ENCODE measurements at places on chromosomes 4 and X. TPM values are rescaled to one million over a fixed set of nuclear protein-coding genes. Genes with fewer than 3 reads are reported as not detected.
A peak's percentile ranks its signal among the peaks of the same experiment; 100 is the strongest.

The ZRSR2 gene
- total RNA-seq: 15.2 TPM

The DNAAF6 gene
- not detected for total RNA-seq

The PRICKLE3 gene
- 0.28 TPM for total RNA-seq

The MAGEC2 gene
- not detected for total RNA-seq

The TEX11 gene
- total RNA-seq: 0.03 TPM

The AWAT2 gene
- total RNA-seq: not detected

The PNMA5 gene
- total RNA-seq: not detected

The IGFBP7 gene
- total RNA-seq: 0.86 TPM

The FAM9B gene
- not detected for total RNA-seq

DNA sequence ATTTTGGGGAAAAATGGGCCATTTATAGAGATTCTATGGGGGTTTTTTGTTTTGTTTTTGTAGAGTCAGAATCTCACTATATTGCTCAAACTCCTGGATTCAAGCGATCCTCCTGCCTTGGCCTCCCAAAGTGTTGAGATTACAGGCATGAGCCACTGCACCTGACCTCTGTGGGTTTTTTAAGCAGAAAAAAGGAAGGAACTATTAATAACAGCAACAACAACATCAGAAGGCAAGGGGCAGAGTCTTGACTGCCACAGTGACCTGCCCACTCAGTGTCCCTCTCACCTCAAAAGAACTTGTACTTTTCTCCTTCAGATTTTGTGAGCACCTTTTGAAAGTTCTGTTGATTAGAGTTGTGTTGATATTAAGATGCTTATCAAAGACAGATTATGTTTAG, 48.1 kb downstream of the FNIP2 start:
- H3K27me3 ChIP-seq: no peaks in the 10 kb centered on the region
- no peak overlapping the region for H3K27ac ChIP-seq
- no peak overlapping the region for H3K4me3 ChIP-seq
- no peaks in the 10 kb centered on the region for H3K4me1 ChIP-seq

- H3K4me1 ChIP-seq: peaks cover 7% of the 10 kb centered on the region
- H3K4me3 ChIP-seq: no peak overlapping the region
- no peaks in the 10 kb centered on the region for H3K27me3 ChIP-seq
Observed at GRCh38 chr4:111208970-111209369, 586.1 kb upstream of the PITX2 start.

- no peaks in the 10 kb centered on the region for H3K36me3 ChIP-seq
- no peak for DNase-seq
- H3K4me1 ChIP-seq: no peaks in the 10 kb centered on the region
- no peak overlapping the region for H3K4me3 ChIP-seq
- no peaks in the 10 kb centered on the region for H3K27me3 ChIP-seq
- H3K27ac ChIP-seq: no peak overlapping the region
Observed at GRCh38 chr4:42445038-42445437, 47.8 kb downstream of the SHISA3 start.

DNA sequence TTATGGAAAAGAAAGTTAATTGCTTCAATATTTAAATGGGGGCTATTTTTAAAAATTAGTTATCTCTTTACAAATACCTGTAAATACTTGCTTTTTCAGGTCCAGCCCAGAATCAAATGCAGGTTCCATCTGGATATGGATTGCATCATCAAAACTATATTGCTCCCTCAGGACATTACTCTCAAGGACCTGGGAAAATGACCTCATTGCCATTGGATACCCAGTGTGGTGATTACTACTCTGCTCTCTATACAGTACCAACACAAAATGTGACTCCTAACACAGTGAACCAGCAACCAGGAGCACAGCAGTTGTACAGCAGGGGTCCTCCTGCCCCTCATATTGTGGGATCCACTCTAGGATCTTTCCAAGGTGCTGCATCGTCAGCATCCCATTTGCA, 29.2 kb downstream of the SEC24B start:
- H3K27ac ChIP-seq: no peak overlapping the region
- no peak for DNase-seq
- H3K4me1 ChIP-seq: no peaks in the 10 kb centered on the region
- no peaks in the 10 kb centered on the region for H3K27me3 ChIP-seq
- peaks cover 15% of the 10 kb centered on the region for H3K36me3 ChIP-seq

DNA sequence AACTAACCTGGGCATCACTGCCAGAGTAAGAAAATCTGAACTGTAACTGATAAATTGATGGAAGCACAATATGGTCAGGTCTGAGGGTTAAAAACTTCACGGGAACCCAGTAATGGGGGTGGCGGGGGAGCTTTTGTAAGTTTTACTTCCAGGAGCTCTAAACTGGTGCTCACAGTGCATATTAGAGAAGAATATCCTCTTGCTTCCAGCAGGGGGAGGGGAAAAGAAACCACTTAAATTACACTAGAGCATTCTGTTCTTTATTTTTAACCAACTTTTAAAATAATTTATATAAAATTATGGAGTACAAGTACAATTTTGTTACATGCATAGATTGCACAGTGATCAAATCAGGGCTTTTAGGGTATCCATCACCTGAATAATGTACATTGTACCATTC, 33.7 kb downstream of the WDR17 start:
- H3K27ac ChIP-seq: no peak overlapping the region
- no peaks in the 10 kb centered on the region for H3K27me3 ChIP-seq
- H3K4me3 ChIP-seq: no peak overlapping the region
- no peak for DNase-seq

DNA sequence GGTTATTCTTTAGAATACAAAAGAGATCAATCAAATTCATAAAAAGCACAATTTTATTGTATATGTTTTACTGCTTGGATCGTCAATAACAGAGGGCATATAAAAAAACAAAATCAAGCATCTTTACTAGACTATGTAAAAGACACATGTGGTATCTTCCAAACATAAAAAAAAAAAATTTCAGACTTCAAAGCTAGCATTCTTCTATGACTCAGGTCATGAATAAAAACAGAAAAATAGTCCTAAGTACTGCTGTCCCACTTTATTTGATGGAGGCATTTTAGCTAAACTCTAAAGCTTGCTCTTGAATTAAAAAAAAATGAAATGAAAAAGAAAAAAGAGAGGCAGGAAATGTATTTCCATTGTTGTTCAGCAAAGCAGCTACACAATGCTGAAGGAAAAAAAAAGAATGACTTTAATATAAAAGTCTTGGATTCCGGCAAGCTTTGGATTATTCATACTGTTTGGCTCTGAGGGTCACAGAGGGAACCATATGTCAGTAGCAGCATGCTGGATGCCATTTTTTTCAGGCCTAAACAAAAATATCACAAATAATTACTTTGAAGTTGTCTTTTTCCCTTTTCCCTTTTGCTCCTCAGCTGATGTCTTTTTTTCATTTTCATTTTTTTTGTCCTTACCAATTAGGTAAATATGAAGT, 249.1 kb upstream of the DIAPH2 start:
- DNase-seq: no peak
- H3K4me3 ChIP-seq: no peak overlapping the region
- H3K4me1 ChIP-seq: no peaks in the 10 kb centered on the region
- H3K27me3 ChIP-seq: no peaks in the 10 kb centered on the region
- H3K27ac ChIP-seq: no peak overlapping the region

GRCh38 chr4:68062501-68062900, 67.2 kb downstream of the TMPRSS11F start:
- DNase-seq: no peak
- no peak overlapping the region for H3K4me3 ChIP-seq
- no peaks in the 10 kb centered on the region for H3K27me3 ChIP-seq
- no peaks in the 10 kb centered on the region for H3K4me1 ChIP-seq
- H3K27ac ChIP-seq: no peak overlapping the region

DNA sequence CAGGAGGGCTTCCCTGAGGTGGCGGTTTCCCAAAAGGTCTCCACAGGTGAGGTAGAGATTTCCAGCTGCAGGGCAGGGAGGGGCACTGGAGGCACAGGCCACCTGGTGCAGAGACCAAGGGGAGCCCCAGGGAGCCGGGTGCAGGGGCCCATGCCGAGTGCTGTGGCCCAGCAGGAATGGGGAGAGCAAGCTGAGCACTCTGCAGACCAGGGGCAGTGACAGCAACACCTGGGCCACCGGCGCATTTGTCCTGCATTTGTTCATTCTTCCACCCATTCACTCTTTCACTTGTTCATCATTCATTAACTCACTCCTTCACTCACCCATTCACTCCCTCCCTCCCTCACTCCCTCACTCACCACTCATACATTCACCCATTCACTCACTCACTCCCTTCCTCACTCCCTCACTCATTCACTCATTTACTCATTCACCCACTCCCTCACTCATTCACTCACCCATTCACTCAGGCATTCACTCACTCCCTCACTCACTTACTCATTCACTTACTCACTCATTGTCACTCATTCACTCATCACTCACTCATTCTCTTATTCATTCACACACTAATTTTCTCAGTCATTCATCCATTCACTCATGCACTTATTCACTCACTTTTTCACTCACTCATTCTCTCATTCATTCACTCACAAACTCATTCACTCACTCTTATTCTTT, 16.3 kb downstream of the CPZ start:
- H3K4me1 ChIP-seq: no peaks in the 10 kb centered on the region
- no peak overlapping the region for H3K27ac ChIP-seq
- no peak for DNase-seq
- no peaks in the 10 kb centered on the region for H3K27me3 ChIP-seq
- no peak overlapping the region for H3K4me3 ChIP-seq

- H3K27ac ChIP-seq: no peak overlapping the region
- H3K4me1 ChIP-seq: no peaks in the 10 kb centered on the region
- no peaks in the 10 kb centered on the region for H3K36me3 ChIP-seq
- H3K4me3 ChIP-seq: no peak overlapping the region
- DNase-seq: no peak
- H3K27me3 ChIP-seq: no peaks in the 10 kb centered on the region
Observed at GRCh38 chr4:114642173-114642780, 43.7 kb downstream of the UGT8 start.

DNA sequence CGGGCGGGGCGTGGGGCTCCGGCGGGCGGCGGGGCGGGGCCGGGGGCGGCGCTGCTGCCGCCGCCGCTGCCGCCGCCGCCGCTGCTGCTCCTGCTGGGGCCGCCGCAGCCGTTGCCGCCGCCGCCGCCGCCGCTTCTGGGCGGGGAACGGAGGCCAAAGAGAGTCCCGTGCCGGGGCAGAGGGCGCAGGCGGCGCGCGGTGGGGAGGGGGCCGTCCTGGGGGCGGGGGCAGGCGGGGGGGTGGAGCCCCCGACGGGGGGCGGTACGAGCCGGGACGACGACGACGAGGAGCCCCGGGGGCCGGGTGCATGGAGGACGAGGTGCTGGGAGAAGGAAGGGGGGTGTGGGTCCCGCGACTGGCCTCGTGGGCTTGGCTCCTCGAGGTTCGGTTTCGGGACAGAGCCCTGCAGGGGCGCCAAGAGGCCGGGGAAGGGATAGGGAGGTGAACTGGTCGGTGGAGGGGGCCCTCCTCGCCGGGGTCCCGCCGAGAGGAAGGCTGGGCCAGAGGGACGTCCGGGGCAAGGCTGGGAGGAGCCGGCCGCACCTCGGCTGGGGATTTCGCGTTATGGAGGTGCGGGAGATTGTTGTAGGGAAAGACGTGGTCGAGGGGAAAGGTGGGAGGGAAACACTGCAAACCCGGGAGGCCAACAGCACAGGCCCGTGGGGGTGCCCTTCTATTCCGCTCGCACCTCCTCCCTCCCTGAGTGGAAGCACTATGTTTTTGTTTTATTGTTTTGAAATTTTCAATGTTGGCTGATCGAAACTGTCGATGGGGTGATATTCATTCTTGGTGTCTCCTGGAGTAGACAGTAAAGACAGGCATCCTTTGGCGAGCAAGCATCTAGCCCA, 1.9 kb downstream of the BCORL1 start:
- H3K27ac ChIP-seq: no peak overlapping the region
- peaks cover 5% of the 10 kb centered on the region for H3K27me3 ChIP-seq
- H3K4me3 ChIP-seq: no peak overlapping the region
- peak; percentile 43 for DNase-seq
- no peaks in the 10 kb centered on the region for H3K4me1 ChIP-seq
- H3K36me3 ChIP-seq: no peaks in the 10 kb centered on the region
